ENCODE measurements at places on chromosomes 4 and X.

- DNase-seq, result no peak
Observed at GRCh38 chr4:42391981-42392380, 5.3 kb upstream of the SHISA3 start.

GRCh38 chr4:127001933-127002332 lies 630.8 kb upstream of the INTU start:
- no peak for DNase-seq

- no peak for DNase-seq
Observed at GRCh38 chr4:14592950-14593349, 409.3 kb upstream of the CPEB2 start.

GRCh38 chrX:40513012-40513411 lies 67.8 kb upstream of the ATP6AP2 start:
- DNase-seq, result no peak

- DNase-seq, result no peak
Observed at GRCh38 chr4:18980516-18981233, 959.1 kb upstream of the LCORL start.

DNA sequence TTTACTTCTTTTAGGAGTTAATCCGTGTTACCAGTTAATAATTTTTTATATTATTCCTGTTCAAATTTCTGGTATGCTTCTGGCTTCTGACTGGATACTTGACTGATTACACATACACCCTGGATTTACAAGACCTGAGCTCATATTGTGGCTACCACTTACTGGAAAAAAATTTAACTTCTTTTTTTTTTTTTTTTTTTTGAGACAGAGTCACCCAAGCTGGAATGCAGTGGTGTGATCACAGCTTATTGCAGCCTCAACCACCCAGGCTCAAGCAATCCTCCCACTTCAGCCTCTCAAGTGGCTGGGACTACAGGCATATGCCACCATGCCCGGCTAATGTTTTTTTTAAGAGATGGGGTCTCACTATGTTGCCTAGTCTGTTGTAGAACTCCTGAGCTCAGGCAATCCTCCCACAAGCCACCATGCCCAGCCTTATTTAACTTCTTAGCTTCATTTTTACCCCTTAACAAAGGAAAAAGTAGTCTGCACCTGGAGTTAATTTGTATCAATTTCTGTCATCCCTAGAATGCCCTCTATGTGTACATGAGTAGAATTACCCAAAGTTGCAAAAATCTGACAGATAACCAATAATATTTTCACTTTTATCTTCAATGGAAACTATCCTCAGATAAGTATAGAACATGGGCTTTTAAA lies 50.3 kb downstream of the TMEM165 start:
- DNase-seq, result no peak

- DNase-seq, result no peak
Observed at GRCh38 chrX:68915778-68916177, 87.0 kb downstream of the EFNB1 start.

DNA sequence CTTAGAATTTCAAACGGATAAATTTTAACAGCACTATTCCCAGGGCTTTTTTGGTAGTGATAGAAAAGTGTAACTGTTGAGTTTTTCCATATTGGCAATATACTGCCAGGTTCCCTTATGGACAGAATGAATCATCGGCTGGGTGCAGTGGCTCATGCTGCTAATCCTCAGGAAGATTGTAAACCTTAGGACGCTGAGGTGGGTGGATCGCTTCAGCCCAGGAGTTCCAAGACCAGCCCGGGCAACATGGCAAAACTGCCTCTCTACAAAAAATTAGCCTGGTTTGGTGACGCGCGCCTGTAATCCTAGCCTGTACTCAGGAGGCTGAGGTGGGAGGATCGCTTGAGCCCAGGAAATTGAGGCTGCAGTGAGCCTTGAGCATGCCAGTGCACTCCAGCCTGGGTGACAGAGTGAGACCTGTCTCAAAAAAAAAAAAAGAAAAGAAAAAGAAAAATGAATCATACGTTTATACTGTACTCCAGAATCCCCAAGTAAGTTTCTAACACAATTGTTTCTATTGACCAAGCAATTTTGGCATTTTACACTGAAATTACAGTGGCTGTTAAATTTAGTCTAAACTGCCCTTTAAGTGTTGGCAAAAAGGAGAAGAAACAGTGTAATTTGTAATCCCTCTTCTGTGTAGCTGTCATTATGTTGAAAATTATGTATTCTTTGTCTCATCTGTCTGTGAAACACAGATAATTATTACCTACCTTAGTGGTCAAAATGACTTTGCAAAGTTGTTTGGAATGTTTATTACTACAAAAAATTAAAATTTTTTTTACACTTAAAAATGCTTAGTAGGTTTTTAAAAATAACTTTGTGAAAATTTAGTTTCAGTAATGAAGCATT lies 1.8 kb downstream of the SLC30A9 start:
- no peak for DNase-seq

- DNase-seq, result no peak
Observed at GRCh38 chr4:1489639-1489995, 83.4 kb upstream of the NKX1-1 start.

- no peak for DNase-seq
Observed at GRCh38 chrX:119604766-119605463, 1.3 kb downstream of the NKRF start.

DNA sequence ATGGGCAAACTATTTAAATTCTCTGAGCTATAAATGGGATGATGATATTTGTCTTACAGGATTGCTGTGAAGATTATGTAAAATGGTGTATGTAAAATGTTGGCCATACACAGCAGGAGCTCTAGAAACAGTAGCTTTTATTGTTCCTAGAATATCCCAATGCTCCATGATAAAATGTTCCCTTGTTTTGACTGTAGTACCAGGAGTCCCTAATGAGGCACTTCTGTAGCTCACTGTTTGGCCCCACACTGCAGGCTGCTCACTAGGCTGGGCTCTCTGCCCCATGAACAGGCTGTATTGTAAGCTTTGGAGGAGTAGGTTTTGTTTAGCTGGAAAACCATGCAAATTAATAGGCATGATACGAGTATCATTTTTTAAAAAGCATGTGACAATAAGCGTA lies 3.3 kb upstream of the FGA start:
- DNase-seq, result no peak

- DNase-seq, result no peak
Observed at GRCh38 chrX:19760345-19760744, 127.1 kb downstream of the SH3KBP1 start.

DNA sequence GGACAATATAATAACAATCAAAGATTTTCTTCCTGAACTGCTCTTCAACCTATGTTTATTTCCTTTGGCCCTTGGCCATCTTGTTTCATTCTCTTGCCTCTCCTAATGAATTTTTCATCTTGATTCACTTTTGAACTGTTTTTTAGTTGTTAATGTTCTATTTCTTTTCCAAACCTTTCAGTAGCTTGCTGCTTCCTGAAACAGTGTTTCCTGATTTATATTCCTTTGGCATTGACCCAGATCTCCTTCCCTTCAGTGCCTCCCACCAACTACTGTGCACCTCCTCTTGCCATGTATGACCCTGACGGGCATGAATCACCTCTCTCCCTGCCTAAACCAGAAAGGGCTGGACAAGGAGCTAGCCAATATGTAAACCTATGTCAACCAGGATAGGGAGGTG lies 25.6 kb upstream of the SPP1 start:
- no peak for DNase-seq

DNA sequence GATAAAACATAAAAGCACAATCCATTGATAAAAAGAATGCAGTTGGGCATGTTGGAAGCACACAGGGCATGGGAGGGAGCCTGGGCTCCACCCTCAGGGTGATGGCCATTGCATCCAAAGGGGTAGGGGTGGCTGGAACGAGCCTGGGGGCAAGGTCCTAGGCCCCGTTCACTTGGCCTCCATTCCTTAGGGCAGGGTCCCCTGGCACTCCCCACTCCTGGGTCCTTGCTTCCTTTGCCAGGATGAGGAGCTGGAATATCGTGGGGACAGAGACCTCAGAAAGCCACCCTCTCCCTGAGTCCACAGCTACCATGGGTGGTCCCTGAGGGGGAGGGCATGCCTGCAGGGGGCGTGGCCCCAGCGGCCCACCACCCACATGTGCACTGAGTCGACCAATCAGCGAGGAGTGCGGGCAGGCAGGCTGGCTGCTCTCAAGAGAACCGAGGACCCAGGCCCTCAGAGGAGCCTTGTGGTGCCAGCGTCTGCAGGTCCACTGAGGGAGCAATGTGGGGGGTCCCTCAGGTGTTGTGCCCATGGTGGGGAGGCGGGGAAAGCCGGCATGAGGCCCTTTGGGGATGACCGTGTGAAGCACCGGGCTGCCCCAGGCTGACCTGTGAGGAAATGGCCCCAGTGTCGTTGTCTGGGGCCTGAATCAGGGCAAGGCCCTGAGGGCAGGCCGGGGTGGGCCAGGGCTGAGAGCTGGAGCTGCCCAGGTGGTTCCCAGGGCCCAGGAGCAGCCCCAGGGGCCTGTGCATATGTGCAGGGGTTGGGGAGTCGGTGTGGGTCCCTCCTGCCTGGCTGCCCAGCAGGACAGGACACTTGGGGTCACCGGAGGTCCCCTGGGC lies 78.6 kb upstream of the AMELX start:
- no peak for DNase-seq

DNA sequence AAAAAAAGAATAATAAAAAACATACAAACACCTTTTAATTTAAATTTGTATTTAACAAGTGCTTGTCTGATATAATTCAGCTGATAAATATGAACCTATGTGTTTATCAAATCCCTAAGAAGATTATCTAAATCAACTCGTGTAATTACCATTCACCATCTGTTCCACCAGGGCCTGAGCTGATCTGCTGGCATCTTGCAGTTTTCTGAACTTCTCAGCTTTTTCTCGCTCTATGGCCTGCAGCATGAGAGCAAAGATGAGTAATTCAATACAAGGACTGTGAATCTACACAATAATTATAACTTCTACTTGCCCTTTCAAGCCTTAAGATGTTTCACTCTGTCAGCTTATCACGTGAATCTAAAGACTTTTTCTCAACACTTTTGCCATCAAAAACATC lies 709.7 kb downstream of the DMD start:
- DNase-seq, result no peak

GRCh38 chr4:105624530-105624929 lies 72.1 kb downstream of the ARHGEF38 start:
- DNase-seq, result no peak

- DNase-seq, result no peak
Observed at GRCh38 chr4:168264903-168265302, 53.6 kb downstream of the DDX60 start.

DNA sequence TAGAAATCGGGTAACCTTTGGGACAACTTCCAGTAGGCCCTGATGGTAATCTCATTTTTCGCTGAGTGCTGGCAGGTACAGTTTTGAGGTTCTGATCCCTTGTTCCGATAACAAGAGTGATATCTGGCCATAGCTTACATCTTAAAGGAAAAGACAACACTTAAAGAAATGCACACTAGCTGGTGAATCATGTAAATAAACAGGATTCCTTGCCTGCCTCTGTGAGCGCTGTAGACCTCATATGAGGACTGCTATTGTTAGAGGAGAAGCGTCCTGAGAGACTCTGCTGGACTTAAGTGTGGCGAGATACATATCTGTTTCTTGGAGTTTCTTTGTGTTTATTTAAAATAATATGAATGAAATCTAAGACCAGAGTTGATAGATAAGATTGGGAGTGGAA lies 149.3 kb upstream of the SLC4A4 start:
- DNase-seq, result no peak

GRCh38 chrX:133527415-133527814 lies 112.1 kb upstream of the GPC4 start:
- DNase-seq, result no peak

DNA sequence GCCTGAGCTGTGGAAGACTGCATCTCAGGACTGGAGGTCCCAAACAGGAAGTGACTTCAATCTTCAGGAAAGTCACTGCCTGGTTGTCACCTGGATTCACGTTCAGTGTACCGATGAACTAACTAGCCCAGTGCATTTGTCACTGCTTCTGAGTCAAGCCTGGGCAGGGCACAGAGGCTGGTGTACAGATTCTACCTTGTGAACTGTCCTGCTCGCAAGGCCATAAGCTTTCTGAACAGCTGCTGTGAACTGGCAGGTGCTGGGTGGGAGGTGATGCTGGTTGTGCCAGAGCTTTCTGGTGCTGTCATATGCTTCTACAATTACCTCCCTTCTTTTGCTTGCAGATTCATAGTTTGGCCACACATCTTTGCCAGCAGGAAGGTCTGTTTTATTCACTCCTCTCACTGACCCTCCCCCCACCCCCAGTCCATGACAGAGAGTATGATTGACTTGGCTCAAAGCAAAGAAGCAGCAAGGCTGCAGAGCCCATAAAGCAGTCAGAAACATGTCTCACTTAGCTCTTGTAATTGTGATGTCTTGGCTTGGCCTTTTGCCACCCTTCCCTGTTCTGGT lies 40.5 kb downstream of the ZCCHC12 start:
- DNase-seq, result no peak

- no peak for DNase-seq
Observed at GRCh38 chr4:69321153-69321729, 41.0 kb downstream of the UGT2B28 start.

DNA sequence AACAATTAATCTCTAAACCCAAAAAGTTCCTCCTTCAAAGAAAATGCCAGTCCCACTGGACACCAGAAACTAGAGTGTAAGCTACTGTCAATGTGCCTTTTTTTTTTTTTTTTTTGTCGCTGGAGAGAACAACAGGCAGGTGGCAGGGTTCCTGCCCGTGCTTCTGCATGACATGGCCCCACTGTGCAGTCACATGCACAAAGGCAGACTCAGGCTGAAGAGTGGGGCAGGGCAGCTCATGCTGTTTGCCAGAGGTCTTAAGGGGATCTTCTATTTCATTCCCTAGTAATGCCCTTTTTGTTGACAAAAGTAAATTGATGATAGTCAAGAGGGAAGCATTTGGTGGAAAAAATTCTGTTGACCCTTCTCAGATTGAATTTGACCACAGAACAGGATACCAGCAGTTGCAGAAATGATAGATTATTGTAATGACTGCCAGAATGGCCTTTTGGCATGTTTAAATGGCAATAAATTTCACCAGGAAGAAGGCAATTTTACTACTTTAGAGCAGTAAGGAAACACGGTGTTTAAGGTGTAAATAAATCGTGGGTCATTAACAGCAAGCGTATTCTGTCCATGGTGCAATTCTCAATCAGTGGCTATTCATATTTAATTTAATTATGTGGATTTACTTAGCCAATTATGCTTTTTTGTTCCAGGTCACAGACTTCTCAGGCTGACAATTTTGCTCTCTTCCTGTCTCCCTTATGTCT lies 80.9 kb downstream of the NKX6-1 start:
- no peak for DNase-seq

GRCh38 chr4:159410891-159411290 lies 308.0 kb downstream of the RAPGEF2 start:
- DNase-seq, result no peak

DNA sequence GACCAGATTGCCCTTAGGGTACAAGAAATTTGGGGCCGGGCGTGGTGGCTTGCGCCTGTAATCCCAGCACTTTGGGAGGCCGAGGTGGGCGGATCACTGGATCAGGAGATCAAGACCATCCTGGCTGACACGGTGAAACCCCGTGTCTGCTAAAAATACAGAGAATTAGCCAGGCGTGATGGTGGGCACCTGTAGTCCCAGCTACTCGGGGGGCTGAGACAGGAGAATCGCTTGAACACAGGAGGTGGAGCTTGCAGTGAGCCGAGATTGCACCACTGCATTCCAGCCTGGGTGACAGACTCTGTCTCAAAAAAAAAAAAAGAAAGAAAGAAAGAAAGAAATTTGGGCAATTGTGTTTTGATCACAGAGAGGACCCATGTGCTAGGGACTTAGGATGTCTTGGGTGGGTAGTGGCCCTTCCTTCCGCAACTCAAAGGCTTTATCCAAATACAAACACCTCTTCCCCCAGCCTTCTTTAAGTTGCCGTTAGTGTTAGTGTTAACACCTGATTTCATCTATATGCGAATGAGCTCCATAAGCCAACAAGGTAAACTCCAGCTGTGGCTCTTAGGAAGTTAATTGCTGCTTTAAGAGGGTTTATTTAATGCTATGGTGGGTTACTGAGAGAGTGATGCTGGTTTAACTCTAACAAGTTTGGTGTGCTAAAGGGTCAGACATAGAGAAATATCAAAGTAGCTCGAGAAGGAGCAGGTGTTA lies 8.6 kb upstream of the CCDC110 start:
- no peak for DNase-seq

All from effector CD4-positive, alpha-beta T cell (primary cell).